ENCODE measurements at places on chromosomes 6 and 20.

DNA sequence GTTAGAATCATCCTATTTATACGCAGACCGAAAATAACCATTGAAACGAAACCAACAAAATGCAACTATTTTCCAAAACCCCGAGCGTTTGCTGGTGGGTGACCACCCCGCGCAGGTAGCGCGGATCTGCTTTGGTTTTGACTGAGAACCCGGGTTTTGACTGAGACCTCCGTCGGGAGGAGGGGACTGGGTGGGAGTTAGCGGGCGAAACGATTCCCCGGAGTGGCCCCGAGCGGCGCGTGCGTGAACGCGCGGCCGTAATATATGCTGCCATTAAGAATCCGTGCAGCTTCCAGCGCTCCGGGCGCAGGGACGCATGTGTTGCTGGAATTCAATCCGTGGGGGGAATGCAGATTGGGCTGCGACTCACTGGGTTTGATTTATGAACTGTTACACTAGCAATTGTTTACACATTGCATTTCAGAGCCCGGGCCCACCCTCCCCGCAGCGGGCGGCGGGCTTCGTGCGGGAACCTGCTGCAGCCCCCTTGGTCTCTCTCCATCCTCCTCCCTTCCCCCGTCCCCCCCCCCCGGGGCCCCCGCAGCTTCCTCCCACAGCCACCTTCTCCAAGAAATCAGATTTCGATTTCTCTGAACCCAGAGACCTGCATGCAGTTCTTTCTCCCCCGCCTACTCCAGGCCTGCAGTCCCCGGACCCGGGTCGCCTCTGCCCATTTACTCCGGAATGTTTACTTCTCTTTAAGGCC lies 9.9 kb downstream of the NRN1 start:
- DNase-seq, result no peak

DNA sequence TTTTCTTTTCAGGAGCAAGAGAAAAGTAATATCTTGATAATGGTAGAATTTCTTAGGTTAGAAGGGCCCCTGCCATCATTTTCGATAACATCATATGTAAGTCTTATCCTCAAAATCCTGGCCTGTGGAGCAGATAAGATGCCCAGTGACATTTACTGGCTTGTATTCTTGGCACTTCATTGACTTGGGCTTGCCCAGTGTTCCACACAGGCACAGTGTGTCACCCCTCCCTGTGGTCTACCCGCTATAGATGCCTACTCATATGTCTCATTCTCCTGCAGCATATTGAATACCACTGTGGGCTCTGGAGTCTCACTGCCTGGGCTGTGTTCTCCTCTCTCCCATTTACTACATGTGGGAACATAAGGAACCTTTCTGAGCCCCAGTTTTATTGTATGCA lies 105.0 kb downstream of the GRM1 start:
- no peak for DNase-seq

- no peak for DNase-seq
These were observed 18.9 kb downstream of the L3MBTL3 start for GRCh38 chr6:130037207-130037811.

- no peak for DNase-seq
These were observed 184.9 kb downstream of the TINAG start for GRCh38 chr6:54493138-54493537.

DNA sequence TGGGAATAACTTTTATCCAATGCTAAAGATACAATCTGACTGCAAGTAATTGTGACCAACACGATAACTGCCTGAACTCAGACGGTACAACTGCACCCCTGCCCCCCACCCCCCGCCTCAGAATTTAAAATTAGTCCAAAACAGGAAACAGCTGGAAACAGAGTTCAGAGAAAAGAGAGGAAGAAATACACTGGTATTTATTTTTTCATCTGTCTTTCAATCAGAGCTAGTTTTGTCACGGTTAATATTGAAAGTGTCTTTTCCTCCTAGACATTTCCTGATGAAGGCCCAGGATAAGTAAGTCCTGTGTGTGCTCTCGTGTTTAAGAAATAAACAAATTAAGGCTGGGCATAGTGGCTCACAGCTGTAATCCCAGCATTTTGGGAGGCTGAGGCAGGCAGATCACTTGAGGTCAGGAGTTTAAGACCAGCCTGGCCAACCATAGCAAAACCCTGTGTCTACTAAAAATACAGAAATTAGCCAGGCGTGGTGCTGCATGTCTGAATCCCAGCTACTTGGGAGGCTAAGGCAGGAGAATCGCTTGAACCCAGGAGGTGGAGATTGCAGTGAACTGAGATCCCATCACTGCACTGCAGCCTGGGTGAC lies 21.5 kb downstream of the ACSS1 start:
- DNase-seq, result no peak

DNA sequence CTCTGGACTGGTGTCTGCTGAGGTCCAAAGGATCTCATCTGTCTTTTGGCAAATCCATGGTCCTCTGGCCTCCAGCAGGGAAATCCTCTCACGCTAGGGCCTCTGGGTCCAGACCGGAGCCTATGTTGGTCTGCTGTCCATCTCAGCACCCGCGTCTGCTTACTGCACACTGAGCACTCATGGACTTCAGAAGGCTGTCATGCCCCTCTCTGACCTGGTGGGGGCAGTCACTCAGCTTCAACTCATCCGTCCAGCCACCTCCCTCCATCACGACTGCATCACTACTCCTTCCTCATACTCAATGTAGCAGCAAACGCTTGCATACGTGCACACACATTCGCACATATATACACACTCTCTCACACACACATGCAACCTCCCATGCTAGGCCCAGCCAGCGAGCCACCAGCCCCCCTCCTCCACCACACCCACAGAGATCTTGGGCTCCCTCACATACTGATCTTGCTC lies 33.3 kb downstream of the GABRR2 start:
- no peak for DNase-seq

- DNase-seq, result no peak
These were observed 77.9 kb downstream of the ZNF217 start for GRCh38 chr20:53515749-53516148.

- DNase-seq, result no peak
These were observed 124.7 kb downstream of the TMEM242 start for GRCh38 chr6:157198425-157199279.

DNA sequence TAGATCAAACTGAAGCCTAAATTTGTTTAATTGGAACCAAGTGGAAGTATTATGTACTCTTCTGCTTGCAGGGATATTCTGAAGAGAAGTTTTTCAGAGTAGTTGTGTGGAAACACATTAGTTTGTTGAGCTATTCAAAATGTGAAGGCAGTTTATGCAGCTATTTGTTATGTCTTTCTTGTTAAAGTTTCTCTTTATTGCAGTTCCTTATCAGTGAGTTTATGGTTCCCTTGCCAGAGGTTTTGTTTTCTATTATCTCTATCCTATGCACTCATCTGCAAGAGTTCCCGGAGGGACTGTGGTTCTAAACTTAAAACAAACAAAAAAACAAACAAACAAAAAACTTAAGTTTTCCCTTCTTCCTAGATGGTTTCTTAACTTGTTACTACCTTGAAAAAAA lies 143.7 kb upstream of the SLC22A16 start:
- no peak for DNase-seq

- no peak for DNase-seq
These were observed 36.3 kb upstream of the DDR1 start for GRCh38 chr6:30847971-30848436.

GRCh38 chr6:22363166-22363713 lies 66.4 kb upstream of the PRL start:
- no peak for DNase-seq

DNA sequence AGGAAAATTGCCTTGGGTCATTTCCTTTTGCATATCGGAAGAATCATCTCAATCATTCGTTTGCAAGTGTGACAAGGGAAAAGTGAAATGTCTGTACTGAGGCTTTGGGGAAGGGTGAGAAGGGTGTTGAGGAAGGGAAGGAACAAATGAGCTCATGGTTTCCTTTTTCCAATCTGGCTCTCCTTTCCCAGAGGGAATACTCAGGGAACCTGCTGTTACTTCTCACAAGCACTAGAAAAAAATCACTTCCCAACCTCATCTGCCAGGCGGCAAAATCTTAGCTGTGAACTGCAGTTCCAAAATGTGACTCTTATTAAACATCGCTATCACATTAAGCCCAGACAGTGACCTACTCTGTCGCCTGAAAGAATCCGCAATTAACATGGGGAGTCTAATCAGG lies 258.1 kb downstream of the ZNF217 start:
- DNase-seq, result no peak

- no peak for DNase-seq
These were observed 158.3 kb downstream of the SYCP2 start for GRCh38 chr20:59774921-59775686.

DNA sequence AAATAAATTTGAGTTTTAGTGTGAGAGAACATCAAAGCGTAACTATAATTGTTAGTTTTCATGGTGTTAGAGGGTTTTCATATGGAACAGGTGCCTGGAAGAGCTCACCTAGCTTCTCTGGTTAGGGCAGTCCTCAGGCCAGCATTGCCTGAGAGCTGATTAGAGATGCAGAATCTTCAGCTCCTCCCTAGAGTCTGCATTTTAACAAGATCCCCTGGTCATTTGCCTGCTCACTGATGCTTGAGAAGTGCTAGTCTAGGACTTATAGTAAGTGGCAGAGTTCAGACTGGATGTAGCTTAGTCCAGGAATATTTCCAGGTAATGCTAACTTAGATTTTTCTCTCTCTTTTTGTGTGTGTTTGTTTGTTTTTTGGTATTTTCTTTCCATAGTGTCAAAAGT lies 21.7 kb upstream of the SMIM26 start:
- no peak for DNase-seq

GRCh38 chr6:15608396-15608795 lies 54.4 kb downstream of the DTNBP1 start:
- no peak for DNase-seq

- no peak for DNase-seq
These were observed 394.6 kb downstream of the CBLN4 start for GRCh38 chr20:55610756-55611155.

DNA sequence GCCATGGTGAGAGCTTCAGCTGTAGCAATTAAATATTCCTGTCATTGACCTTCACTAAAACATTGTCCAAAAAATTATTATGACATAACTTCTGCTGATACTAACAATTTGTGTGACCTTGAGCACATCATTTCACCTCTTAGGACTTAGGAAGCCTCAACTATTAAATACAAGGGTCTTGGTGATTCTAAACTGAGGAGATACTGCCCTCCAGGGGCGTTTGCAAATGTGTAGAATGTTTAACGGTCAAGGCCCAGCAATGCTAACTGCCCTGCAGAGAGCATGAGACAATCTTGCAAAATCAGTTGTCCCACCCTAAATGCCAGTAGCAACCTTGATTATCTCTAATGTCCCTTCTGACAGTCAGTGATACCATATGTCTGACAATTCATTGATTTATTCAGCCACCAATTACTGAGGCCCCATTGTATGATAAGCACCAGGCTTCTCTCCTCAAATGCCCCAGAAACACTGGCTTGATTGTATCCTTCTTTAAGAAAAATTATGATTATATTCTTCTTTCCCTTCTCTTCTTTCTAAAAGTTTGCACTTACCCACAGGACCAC lies 284.1 kb upstream of the PLN start:
- DNase-seq, result no peak

DNA sequence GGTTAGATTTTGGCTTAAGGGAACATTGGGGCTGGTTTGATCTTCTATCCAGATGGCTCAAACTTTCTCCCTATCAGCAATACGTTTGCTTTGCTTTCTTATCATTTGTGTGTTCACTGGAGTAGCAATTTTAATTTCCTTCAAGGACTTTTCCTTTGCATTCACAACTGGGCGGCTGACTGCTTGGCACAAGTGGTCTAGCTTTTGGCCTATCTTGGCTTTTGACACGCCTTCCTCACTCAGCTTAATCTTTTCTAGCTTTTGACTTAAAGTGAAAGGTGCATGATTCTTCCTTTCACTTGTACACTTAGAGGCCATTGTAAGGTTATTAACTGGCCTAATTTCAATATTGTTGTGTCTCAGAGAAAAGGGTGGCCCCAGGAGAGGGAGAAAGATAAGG lies 254.9 kb downstream of the PLCB1 start:
- no peak for DNase-seq

DNA sequence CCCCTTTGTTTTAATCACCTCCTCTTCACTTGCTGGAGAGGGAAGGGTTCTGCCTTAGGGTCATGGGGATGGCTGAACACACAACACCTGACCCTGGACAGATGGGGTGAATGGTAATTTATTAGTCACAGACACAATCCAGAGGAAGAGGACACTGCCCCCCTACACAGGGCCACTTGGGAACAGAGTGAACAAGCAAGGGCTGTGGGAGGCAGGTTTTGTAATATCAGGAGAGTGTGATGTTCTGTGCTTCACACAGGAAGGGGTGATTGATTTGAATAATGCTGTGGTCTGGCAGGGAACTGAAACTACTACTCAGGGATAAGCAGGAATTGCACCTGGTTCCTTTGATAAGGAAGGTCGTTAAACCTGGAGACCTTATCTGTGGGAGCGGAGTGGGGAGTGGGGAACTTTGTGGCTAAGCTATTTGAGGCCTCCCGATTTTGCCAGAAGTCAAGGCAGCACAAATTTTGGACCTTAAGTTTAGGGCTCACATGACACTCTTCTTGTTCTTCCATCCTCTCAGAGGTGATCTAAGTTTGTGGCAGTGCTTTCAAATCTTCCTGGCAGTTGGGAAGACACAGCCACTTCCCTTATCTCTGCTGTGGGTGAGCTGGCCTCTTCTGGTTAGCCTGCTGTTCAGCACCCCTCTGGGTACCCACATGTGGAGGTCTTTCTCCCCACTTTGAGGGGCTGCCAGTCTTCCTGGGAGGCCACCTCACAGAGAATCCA lies 77.8 kb downstream of the CD164 start:
- DNase-seq, result no peak

DNA sequence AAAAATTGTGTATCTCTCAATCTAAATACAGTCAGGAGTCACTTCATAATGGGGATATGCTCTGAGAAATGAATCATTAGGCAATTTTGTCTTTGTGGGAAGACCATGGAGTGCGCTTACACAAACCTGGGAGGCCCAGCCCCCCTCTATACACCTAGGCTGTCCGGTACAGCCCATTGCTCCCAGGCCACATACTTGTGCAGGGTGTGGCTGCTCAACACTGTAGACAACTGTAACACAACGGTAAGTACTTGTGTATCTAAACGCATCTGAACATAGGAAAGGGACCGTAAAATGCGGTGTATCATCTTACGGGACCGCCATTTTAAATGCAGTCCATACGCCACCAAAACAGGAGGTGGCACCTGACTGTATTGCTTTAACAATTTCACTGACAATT lies 58.0 kb upstream of the FRMD1 start:
- DNase-seq, result no peak

- DNase-seq, result peak; percentile 31
These were observed 25.0 kb downstream of the TAF8 start for GRCh38 chr6:42075159-42075838.

GRCh38 chr6:138622967-138623366 lies 123.7 kb upstream of the NHSL1 start:
- DNase-seq, result no peak

GRCh38 chr20:13166011-13166410 lies 55.1 kb upstream of the ISM1 start:
- no peak for DNase-seq

GRCh38 chr6:24847402-24847801 lies 48.7 kb upstream of the ARMH2 start:
- no peak for DNase-seq

- DNase-seq, result no peak
These were observed 28.3 kb downstream of the TREM1 start for GRCh38 chr6:41258196-41258493.
